Stimulated activated CD4-positive, alpha-beta T cell treated with anti-CD3 and anti-CD28 coated beads, TNF-alpha, amount 100 ng/mL, for 4 hours (primary cell): ENCODE measurements at places on chromosomes 11 and 22.

- no peak for DNase-seq
These were observed 3.8 kb downstream of the FJX1 start for GRCh38 chr11:35622070-35622469.

GRCh38 chr11:116930177-116930576 is 92.8 kb upstream of the APOA1 start:
- no peak for DNase-seq

GRCh38 chr11:100684101-100685065 is 2.7 kb upstream of the ARHGAP42 start:
- no peak for DNase-seq

GRCh38 chr22:48746789-48747425 is 1080.8 kb downstream of the BRD1 start:
- DNase-seq, result no peak

DNA sequence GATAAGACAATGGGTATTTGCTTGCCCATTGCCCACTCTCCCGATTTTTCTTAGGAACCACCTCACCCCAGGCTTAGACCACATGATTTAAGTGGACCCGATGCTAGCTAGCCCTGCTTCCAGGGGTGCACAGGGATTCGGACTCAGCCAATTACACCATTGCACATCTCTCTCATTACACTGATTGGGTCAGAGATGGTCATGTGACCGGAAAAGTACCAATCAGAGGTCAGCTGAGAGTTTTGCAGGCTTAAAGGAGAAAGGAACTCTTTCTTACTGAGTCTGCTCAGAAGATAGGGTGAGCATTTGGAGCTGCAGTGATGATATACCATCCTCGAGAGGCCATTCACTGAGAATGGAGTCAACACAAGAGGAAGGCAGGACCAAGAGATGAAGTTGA is 12.2 kb upstream of the ANKK1 start:
- DNase-seq, result no peak

DNA sequence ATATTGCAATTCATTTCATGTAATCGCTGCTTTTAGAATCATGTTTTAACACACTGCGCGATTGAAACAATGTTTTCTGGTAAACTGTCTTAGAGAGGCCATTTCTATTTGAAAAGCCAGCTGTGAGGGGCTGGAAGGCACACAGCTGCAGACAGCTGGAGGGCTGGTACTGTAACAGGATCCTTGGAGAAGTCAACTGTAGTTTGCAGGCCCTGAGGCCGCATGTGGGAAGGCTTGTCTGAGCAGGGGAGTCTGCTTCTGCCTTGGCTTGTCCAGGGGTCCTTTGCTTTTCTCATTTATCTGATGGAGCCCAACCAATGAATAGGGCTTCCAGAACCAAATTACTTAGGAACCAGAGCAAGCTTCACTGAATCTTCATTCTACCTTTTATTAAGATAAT is 313.5 kb downstream of the BLID start:
- DNase-seq, result no peak

DNA sequence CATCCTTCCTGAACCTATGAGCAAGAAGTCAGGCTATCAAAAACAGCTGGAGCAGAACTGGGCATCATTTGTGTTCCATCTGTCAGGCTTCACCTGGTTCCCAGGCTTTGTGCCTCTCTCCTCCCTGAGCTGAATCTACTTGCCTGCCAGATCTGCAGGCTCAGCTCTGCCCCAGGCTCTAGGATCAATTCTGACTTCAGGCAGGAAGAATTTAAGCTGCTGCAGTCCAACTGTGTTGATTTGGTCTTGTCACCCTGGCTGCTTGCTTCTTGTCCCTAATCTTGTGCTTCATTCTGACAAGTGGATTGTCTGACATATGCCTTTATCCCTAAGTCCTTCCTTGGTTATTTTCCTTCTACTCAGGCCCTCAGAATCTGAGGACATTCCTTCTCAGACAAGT is 31.6 kb upstream of the CADM1 start:
- DNase-seq, result no peak

DNA sequence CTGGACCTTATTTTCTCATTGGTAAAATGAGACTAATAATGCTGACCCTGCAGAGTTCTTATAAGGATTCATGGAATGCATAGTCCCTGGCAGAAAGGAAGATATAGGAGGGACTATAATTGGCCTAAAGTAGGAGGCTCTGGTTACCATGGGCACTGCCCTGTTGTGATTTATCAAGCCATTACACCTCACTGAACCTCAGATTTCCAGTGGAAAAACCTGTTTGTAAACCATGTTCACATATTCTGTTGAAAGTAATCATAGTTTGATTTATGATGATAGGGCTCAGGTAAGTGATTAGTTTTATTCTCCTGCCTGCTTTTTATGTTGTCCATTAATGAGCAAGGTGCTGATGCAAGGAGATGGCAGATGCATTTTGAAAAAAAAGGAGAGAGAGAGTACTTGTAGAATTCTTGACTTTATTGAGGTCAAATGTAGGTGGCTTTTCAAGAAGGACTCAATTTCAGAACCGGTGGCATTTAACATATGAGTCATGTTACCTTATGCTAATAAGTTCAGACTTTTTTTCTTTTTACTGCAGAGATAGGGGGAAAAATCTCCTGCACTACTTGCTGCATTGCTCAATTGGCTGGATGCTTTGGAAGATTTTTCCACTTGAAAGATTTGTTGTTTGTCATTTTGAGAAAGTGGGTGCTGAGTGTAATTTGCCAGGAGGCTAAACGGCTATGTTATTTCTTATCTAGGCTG is 14.6 kb downstream of the NF2 start:
- DNase-seq, result no peak

GRCh38 chr11:72081821-72082453 is 1.3 kb downstream of the LRRC51 start:
- DNase-seq, result no peak

GRCh38 chr11:1303973-1304372 is 5.5 kb downstream of the TOLLIP start:
- DNase-seq, result no peak

DNA sequence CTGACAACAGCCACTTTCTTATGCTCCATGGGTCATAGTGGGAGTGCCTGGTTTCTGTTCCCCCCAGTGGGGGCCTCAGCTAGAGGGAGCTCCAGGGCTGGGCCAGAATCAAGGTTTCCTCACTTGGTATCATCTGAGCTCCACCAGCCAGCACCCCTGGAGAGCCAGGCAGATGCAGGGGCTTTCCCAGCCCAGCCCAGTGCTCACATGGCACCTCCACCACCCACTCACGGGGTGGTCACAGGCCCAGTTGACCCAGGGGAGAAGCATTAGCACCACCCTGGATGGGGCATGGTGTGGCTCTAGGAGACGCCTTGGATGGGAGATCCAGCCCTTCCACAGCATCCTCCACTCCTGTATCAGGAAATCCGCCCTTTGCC is 24.1 kb upstream of the WNT7B start:
- DNase-seq, result no peak

GRCh38 chr11:12827929-12828812 is 153.9 kb downstream of the TEAD1 start:
- no peak for DNase-seq

- DNase-seq, result no peak
These were observed 86.6 kb downstream of the TSPAN18 start for GRCh38 chr11:44813401-44813800.

DNA sequence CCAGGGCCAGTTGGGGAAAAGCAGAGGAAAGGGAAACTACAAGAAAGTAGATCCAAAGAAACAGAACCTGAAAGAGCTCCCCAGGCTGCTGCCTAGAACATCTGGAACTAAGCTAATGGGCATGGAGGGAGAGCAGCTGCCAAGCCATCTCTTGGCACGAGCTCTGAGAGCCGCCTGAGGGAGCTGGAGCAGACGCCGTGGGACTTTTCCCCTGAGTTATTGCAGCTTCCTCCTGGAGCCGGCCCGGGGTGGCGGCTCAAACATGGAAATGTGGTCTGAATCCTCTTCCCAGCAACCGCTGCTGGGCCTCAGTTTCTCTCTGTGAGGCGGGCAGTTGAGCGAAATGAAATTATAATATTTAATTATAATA is 41.8 kb downstream of the LIF start:
- no peak for DNase-seq

GRCh38 chr22:36104988-36105387 is 55.6 kb downstream of the APOL3 start:
- DNase-seq, result no peak

DNA sequence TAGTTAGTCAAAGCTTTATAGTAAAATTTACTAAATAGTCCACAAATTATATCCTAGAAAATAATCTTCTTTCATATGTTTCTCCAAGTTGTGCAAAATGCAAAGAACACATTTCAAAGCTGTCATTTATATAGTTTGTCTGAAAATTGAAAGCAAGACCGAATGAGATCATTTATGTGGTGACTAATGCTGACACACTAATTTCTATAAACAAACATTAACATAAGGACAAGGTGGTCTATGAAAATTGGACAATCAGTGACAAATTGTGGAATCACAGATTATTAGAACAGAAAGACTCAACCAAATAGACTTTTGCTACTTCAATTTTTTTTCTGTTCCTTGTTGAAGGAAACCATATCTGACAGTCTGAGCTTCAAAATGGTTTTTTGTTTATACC is 1056.1 kb downstream of the LRRC4C start:
- DNase-seq, result no peak

GRCh38 chr11:84247926-84248325 is 961.8 kb upstream of the CCDC90B start:
- DNase-seq, result no peak

DNA sequence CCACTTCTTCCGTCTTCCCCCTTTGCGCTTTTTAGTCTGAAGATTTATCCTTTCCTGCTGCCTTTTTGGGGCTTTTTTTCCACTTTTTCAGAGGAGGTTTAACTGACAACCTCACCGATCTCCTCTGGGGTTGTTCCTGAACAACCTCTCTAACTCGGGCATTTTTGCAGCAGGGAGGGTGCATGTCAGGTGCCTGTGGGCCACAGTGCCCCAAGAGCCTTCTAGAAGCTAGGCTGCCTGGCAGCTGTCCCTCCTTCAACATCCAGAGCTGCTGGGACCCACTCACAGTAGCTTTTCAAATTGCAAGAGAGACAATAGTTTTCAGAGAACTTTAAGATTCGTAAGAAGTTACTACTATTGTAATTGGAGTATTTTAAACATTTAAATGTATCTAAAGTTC is 1112.4 kb upstream of the CNTN5 start:
- DNase-seq, result no peak

DNA sequence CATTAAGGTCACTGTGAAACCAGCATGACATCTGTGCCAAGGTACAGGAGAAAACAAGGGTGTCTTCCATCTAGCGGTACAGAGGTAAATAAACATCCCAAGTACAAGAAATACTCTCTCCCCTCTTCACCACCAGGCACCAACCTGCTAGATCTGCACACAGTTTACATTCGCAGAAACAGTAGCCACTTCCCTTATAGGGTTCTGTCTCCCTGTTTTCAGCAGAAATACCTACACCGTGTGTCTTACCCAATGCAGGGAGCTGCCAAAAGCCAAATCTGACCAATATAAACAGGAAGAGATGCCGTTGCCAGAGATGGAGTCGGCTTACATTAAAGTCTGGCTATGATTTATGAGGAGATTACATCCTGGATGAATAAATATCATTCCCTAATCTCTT is 1.2 kb downstream of the SCN4B start:
- no peak for DNase-seq

DNA sequence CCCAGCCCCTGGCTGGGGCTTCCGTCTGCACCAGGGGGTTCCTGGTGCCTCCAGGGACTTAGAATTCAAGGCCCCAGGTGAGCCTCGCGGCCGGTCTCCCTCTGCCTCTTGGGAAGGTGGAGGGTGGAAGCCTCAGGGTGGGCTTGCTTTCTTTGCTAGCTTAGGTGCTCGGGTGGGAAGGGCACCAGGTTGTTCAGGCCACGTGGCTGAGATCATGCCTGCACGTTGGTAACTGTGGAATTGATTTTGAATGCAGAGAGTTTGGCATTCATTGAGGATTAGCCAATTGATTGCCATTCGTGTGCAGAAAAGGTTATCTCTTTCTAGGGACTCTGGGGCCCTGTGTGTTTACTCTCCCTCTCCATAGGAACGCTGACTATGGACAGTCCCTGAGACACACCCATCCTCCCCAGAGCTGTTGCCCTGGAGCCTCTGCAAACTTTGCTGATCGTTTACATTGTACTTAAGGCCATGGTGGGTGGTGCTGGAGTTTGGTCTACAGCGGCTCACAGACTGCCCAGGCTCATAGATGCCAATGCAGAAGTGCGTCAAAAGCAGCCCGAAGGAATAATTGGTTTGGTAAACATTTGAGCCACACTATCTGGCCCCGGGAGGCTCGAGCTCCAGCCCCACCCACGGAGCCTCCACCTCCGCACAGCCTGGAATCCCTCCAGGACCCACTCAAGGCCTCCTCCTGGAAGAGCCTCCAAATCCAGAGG is 1457.7 kb downstream of the BRD1 start:
- DNase-seq, result no peak

GRCh38 chr22:42878561-42879305 is 21.7 kb upstream of the ARFGAP3 start:
- no peak for DNase-seq

DNA sequence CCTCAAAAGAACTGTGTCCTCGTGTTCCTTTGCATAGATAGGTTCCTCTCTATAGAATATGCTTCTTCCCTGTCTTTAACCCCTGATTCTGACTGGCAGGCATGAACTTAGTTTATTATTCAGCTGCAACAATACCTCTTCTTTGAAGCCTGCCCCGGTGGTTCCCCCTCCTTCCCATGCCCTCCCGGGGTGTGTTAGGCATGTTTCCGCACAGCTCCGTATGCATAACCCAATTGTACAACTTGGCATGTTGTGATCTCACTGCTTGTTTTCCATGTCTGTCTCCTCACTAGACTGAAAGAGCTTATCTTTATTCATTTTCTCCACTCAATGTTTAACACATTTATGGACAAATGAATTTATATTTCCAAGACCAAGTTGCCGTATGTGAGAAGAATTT is 72.6 kb downstream of the DEPDC5 start:
- DNase-seq, result no peak

DNA sequence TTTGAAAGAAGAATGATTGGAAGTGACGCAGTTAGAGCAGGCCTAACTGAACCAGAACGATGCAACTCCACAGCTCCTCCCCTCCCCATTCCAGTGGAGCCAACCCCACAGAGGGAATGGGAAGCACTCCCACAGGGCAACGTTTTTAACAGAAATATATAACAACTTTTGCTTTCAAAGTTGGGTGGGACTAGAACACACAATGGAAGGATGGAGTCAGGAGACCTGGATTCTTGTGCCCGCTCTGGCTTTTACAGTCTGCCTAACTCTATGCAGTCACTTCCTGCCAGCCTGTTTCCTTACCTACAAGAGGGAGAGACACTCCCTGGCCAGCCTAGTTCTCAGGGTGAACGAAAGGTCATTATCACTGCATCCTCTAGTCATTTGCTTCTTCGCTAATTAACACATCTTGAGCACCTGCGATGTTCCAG is 75.5 kb downstream of the PACSIN2 start:
- no peak for DNase-seq

GRCh38 chr11:31529701-31530100 is 20.1 kb downstream of the ELP4 start:
- no peak for DNase-seq
